NCI-H226 (cell line): ENCODE measurements at places on chromosomes 4 and X.

- peak; percentile 67 for DNase-seq
Observed at GRCh38 chrX:30874851-30875250, 14.2 kb downstream of the TAB3 start.

DNA sequence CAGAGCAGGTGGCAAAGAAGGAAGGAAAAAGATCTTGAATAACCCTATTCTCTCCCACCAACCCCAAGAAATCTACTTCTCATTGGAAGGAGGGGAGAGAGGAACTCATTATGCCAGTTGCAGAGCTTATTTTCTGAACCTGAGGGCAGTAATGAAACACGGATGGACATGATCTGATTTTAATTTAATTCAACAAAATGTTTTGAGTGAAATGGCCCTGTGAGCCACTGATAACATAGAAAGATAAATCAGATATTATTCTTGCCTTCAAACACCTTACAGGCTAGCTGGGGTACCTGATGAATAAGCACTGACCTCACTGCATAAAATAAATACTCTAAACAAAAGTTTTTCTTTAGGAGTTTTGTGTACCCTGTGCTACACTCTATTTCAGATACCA, 30.3 kb downstream of the DAPP1 start:
- no peak for DNase-seq

DNA sequence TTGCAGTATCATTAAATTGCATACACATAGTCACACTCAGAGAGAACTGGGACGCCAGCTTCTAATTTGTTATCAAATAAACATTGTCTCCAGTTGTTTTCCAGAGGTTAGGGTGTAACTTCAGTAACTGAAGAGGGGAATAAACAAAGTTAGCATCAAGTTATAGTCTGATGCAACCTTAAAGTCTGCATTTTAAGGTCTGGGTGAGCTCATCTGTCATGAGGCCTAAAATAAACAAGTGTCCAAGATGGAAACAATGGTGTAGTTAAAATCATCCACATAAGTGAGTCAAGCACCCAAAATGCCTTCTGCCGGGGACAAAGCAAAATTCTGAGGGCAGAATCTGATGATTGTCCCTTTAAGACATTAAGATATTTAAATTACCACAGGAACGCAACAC, 70.3 kb upstream of the EMCN start:
- no peak for DNase-seq

DNA sequence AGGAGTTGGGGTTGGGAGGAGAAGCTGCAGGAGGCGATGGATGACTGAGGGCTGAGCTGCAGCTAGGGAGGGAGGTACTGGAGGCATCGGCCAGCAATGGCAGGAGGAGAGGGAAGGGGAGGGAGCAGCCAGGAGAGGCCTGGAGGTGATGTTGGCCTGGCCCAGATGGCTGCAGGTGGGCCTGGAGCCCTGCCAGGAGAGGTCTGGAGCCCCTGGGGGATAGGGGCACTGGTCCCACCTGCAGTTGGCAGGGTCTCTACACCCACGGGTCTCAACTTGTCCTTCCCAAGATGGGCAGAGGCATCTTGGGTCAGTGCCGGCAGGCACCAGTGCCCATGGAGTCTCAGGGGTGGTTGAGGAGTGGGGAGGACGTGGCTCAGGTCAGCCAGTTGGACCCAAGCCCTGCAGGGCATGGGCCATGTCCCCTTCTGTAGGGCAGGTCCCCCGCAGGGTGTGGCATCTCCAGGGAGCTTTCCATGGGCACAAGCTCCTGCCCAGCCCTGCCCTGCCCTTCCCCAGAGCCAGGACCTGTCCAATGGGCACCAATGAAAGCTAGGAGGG, 2.7 kb upstream of the MXD4 start:
- no peak for DNase-seq

DNA sequence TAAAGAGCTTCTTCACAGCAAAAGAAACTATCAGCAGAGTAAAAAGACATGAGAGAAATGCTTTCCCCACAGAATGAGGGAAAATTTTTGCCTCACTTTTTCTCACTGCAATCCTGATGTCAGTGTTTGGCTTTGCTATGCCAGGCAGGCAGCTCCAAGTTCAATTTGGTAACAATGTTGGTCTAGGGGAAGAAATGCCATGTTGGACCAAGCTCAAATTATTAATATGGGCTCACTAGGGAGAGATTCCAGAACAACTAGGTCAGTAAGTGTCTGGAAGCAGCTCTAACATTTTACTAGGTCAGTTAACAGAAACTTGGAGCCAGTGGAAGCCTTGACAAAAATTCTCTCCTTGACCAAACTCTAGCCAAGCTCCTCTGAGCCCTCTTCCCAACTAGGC, 95.4 kb downstream of the NAF1 start:
- no peak for DNase-seq

DNA sequence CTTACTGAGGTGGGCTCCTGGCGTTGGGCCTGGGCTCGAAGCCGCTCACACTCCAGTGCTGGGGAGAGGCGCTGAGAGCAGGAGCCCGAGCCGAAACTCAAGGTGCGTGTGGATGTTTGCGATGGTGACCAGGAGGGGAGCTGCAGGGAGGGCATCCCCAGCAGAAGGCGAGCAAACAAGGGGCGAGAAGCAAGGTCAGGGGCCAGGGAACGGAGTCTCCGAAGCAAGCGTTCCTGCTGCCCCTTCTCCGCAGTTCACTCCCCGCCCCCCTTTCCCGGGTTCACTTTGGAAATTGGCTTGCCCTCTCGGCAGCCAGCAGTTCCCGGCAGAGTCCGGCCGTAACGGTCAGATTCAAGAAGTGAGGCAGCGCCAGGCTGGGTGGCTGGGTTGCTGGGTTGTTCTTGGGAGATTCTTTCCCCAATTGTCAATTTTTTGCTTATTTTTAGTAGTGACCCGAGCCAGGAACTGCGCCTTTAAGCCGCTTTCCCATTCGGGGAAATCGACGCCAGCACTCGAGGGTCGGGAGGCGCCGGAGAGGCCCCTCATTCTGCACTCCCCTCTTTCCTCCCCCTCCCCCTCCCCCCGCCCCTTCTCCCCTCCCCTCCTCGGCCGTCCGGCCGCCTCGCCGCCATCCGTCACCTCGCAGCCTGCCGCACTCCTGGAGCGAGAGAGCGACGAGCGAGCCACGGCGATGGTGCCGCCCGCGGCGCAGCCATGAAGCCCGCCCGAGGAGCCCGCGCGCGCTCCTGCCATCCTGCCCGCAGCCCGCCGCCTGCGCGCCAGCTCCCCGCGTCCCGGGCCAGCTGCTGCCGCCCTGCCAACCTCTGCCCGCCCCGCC, at the start of gene FRMPD3:
FRMPD3 (plus strand) TSS at position 655 of the 838 bp plus-strand sequence. CDS start 76,937 bp downstream, outside the sequence.
- DNase-seq = no peak

DNA sequence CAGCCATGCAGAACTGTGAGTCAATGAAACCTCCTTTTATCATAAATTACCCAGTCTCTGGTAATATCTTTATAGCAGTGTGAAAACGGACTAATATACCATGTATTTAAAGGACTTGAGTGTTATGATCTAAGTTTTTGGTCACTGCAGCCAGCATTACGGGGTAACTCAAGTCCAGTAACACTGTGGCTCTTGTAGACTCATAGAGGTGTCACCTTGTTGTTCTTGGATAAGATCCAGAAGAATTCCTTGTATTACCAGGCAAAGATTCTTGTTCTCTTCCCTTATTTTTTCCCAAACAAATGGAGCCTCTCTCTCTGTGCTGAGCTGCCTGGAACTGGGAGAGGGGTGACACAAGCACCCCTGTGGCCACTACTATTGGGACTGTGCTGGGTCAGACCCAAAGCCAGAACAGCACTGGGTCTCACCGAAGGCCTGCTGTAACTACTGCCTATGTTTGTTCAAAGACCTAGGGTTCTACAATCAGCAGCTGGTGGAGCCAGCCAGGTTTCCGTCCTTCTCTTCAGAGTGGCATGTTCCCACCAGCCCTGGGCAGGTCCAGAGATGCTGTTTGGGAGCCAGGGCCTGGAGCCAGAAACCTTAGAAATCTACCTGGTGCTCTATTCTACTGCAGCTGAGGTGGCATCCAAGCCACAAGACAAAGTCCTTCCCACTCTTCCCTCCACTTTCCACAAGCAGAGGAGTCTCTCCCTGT, 43.7 kb upstream of the MED14 start:
- DNase-seq = no peak

GRCh38 chr4:8248091-8248490, 21.5 kb upstream of the HTRA3 start:
- no peak for DNase-seq
